Activated gamma-delta T cell treated with Interleukin-2 at 50 U/mL for 16 hours (primary cell): ENCODE measurements at places on chromosomes 13 and 19.

GRCh38 chr19:35295792-35296462, 4.0 kb downstream of the MAG start:
- DNase-seq = peak; percentile 35

GRCh38 chr19:5632657-5633056, 9.8 kb downstream of the SAFB start:
- no peak for DNase-seq

- no peak for DNase-seq
Observed at GRCh38 chr13:100440751-100441425, 147.7 kb downstream of the GGACT start.

DNA sequence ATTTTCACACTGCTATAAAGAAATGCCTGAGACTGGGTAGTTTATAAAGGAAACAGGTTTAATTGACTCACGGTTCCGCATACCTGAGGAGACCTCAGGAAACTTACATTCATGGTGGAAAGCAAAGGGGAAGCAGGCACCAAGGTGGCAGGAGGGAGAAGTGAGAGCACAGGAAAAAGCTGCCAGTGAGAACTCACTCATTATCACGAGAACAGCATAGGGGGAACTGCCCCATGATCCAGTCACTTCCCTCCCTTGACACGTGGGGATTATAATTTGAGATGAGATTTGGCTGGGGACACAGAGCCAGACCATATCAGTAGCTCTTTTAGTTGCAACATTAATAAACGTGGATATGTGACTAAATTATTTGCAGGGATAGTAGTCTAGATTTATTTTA, 4.3 kb upstream of the KCTD4 start:
- DNase-seq = no peak

DNA sequence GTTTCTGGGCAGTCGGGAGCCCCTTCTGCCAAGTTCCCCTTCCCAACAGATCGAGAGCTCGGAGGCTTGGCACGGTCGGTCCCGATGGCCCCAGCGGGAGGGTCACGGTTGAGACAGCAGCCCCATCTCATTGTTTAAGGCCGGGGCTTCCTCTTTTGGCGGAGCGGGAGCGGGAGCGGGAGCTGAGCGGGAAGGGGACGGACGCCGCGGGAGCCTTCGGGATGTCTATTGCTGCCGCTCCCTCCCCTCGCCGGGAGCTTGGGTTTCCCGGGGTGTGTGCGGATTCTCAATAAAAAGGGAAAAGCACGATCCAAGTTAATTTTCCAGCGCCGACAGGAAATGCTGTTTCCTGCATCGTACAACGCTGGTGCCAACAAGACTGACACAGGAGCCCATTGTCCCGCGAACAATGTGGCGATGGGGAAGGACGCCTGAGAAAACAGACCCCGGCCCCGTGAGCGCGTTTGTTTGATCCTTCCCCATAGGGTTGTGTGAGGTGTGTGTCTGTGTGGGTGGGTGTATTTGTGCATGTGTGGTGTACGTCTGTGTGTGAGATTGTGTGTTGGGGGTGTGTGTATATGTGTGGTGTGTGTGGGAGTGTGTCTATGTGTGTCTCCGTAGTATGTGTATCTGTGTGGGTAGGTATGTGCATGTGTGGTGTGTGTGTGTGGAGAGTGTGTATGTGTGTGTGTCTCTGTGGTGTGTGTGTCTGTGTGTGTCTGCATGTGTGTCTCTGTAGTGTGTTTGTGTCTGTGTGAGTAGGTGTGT, 36.3 kb upstream of the FLT1 start:
- DNase-seq = no peak

- DNase-seq = no peak
Observed at GRCh38 chr13:80814541-80814940, 473.6 kb upstream of the SPRY2 start.

DNA sequence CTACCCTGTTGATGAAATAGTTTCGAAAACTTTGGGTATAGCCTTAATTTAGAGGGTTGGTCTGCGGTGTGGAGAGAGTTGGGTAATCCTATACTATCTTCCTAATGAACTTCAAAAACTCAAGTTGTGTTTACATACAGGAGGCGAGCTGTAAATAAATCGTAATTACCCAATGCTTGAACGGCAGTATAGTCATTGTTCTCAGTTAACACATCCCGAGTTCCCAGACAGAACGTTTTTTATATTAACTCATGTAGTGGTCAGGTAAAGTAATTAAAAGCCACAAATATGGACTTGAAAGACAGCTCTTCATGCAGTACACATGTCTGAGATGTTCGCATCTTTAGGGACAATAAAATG, 1.5 kb downstream of the PDS5B start:
- no peak for DNase-seq

- DNase-seq = no peak
Observed at GRCh38 chr13:22049384-22049783, 378.5 kb downstream of the FGF9 start.

DNA sequence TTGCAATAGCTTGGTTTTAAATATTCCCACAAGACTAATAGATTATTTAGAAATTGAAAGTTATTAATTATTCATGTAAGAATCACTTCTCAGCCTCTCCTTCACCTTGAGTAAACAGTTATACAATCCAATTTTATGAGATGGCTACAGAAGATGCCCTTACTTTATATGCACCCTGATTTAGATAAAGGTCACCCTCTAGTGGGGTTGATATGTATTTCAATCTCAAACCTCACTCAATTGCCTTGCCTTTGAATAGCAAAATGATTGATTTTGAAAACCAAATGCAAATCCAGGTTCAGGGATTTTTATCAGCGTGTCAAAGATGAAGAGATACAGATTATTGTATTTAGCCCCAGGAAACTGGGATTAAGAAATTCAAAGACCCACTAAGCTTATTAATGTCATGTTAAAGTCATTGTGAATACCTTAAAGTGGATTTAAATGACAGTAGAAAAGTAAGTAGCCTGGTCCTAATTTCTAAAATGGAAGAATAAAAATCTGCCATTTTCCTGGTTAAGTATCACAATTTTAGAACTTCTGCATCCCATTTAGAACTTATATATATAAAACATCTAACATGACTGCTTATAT, 305.1 kb downstream of the ITGBL1 start:
- no peak for DNase-seq

DNA sequence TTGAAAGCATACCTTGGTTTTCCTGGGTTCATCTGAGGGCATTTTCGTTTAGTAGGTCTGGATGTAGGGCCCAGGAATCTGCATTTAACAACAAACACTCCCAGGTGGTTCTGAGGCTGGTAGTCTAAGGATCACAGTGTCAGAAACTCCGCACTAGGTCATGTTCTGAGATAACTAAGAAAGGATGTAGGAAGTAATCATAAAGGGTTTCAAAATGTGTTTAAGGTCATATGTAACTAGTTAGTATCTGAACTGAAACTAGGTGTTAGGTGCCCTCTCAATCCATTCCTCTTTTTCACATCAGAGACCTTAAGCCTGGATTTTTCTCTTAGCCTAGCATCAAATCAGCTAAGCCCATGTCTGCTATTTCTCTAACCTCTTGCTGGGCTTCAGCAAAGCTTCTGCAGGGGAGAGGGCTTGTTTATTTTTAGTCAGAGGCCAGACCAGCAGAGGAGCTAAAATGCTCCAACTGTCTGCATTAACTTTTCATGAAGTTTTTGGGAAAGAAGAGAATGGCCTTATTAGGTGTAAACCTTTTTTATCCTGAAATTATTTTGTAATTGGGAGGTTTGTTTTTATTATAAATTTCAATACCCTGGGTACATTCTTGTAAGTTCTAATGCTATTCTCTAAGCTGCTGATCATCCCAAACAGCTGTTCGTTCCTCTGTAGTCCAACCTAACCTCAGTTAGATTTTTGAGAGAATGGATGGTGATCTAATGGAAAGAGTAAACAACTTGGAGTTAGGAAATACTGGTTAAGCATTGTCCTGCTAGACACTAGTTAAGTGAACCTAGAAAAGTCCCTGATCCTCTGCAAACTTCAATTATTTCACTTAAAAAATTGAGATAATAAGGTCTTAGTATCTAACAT, 262.8 kb upstream of the RFC3 start:
- DNase-seq = no peak

- no peak for DNase-seq
Observed at GRCh38 chr13:93740334-93740733, 513.7 kb downstream of the GPC6 start.

GRCh38 chr13:45180303-45180702, 20.5 kb downstream of the KCTD4 start:
- DNase-seq = no peak

GRCh38 chr19:43983544-43983911, 460 bp upstream of the ZNF155 start:
- DNase-seq = no peak

DNA sequence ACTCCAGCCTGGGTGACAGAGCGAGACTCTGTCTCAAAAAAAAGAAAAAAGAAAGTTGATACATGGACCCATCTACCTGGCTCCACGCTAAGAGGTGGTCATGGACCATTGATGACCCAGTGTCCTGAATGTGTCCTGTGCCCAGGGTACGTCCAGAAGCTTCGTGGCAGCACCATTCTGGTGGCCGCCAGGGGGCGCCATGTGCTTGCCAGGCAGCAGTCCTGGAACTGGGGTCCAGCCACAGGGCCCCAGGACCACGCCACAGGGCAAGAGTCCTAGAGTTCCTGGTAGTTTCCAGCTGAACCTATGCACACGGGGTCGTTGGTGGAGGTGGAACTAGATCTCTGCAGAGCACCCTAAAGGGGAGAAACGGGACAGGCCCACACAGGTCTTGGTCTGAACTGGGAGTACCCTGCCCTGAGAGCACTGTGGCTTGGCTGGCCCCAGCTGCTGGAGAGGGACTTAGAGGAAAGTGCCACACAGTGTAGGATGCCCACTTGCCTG, 19.9 kb upstream of the FBXO27 start:
- DNase-seq = peak; percentile 73

- no peak for DNase-seq
Observed at GRCh38 chr13:104105418-104106355, 1039.5 kb upstream of the SLC10A2 start.

- DNase-seq = no peak
Observed at GRCh38 chr19:1009041-1009980, 9.1 kb downstream of the GRIN3B start.

- DNase-seq = peak; percentile 49
Observed at GRCh38 chr19:54164369-54165068, 5.0 kb upstream of the LENG1 start.

DNA sequence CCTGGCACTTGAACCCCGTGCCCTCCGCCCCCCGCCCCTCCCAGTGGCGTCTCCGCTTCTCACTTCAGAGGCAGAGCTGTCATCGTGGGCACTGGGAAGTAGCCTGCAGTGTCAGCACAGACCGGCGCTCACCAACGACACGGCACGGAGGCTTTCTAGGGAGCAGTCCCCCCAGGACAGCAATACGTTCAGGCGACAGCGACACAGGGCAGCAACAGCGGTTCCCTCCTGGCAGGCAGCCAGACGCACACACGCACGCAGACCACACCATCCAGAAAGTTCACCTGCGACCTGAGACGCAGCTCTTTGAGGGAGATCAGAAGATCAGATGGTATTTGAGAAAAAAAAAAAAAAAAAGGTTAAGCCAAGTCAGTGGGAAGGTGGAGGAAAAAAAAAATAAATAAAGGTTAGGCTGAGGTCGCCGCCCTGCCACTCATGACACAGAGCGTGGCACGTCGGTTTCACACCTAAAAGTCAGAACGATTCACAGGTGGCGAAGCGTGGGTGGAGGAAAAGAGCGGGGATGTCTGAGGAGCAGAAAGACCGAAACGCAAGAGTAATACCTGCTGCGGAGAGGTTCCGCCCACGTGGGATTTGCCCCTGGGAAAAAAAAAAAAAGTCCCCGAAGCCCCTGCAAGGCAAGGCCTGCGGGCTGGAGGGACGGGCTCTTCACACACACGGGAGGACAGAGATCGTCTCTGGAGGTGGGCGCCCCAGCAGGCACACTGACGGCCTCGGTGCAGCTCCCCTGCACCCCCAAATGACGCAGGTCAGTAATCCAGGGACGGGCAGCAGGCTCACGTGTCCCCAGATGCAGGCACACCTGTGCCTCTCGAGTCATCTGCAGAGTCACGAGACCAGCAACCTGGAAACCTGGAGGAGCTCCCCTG, 94.5 kb downstream of the GNG7 start:
- peak; percentile 78 for DNase-seq

- no peak for DNase-seq
Observed at GRCh38 chr19:8601796-8602195, 8.7 kb downstream of the ADAMTS10 start.

DNA sequence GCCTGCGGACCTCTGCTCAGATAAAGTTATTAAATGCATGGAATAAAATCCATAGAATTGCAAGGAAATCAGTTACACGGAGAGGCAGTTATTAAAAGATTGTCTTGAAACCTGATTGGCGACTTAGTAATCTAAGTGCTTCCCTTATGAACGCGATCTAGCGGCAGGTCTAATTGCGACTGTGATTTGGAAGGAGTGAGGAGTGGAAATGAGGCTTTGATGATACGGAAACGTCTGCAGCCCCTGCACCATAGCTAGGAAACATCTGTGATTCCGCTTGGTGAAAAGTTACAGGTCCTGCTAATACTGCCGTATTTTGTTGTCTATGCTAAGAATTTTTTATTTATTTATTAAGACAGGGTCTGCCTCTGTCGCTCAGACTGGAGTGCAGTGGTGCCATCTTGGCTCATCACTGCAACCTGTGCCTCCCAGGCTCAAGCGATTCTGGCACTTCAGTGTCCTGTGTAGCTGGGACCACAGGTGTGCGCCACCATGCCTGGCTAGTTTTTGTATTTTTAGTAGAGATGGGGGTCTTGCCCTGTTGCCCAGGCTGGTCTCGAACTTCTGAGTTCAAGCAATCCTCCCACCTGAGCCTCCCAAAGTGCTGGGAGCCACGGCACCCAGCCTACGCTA, 887 bp downstream of the NDUFS7 start:
- DNase-seq = no peak

DNA sequence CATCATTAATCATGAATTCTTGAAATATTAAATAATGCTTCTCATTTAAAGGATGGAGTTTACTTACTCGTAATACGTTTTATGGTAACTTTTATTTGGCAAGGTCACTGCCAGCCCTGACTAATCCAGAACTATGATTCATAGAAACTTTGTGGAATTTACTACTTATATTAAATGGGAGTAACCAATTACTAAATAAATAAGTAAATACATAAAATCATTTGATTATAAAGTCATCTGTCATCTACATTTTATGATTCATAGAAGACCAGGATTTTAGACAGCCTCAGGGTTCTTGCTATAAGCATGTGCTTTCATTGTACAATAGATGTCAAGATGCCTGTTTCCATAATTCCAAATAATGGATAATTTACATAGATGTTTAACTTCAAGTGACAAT, 611.1 kb downstream of the TBC1D4 start:
- DNase-seq = no peak

DNA sequence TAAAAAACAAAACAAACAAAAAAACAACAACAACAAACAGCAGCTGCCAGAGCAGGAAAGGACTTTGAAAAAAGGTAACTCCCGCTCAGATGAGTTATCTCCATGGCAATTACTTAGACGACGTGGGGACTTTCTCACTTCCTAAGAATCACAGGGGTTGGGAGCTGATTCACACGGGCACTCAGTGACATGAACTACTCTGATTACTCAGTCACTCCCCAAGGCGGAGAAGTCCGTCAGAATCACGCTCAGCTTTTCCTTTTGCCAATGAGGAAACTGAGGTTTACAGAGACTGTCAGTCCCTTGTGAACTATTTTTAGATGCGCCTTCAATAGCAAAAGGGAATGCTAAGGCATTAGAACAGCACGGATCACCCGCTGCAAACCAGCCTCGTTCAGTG, 32.3 kb upstream of the MATK start:
- DNase-seq = no peak

GRCh38 chr13:32960626-32961025, 55.6 kb upstream of the KL start:
- DNase-seq = no peak
